NCI-H1092 treated with DMSO at 0.1 percent for 48 hours (cell line): ENCODE measurements at places on chromosomes 6 and 20.

DNA sequence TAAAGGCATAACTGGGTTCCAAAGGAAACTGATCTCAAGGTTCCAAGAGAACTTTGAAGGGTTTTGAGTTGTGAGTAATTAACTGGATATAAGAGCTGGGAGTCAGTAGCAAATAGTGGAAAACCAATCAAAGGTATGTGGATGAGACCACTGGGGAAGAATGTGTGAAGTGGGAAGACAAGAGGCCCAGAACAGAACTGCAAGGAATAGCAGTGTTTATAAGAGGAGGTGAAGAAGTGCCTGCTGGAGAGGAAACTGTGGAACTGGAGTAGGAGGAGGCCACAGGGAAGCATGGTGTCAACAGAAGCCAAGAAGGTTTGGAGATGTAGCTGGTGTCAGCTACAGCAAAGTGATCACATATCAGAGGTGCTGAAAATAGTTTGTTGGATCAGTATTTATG lies 18.7 kb upstream of the HDAC2 start:
- no peak for DNase-seq

- DNase-seq, result peak; percentile 43
Observed at GRCh38 chr6:39377539-39377950, 55.0 kb upstream of the KCNK16 start.

GRCh38 chr6:21241231-21242130 lies 352.1 kb upstream of the SOX4 start:
- DNase-seq, result no peak

DNA sequence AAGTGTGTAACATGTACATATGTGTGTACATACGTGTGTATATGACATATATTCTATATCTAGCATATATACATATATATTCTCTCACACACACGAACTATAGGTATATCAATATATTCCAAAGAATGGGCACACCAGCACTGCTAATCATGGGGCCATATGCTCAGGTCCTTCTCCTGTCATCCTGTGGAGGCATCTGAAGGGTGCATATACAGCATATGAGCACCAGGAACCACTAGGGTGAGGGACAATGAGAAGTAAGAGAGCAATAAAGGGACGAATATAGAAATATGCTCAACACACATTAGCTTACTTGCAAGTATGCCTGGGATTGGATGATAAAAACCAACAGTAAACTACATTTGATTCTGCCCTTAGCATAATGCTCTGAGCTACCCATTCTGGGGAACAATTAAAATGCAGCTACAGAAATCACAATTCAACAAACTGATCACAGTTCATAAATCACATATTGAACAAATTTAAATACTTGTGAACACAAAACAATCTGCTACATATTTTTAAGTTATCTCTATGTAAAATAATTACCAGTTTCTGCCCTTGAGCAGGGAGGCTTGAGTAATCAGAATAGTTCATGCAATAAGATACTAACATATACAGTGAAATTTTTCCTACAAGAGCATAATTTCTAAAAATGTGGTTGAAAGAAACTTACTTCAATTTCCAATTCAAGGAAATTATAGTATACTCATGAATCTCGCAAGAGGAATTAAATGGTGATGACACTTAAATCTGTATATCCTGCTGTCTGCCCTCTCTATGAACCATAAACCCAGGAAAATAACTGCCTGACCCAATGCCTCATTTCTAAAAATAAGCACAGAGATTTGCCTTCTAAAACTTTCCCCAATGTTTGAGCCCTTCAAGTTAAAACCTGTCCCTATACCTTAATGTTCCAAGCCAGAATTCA lies 272.2 kb upstream of the THEMIS start:
- no peak for DNase-seq

- DNase-seq, result no peak
Observed at GRCh38 chr6:135108692-135109091, 54.1 kb upstream of the HBS1L start.

DNA sequence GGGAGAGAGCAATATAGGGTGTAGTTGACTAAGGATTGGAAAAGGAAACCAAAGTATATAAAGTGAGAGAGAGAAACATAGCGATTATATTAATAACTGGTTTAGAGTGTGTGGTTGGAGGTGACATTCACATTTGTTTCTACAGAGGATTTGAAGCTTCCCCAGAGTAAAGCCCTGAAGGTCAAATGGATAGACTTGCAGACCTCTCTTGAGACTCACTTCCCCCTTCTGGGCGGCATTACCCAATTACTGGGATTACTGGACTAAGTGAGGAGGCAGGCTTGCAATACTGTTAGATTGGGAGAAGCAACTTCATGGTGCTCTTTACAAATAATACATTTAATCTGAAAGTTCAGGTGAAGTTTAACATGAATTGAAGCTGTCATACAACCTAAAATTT lies 10.7 kb downstream of the FIG4 start:
- DNase-seq, result no peak

DNA sequence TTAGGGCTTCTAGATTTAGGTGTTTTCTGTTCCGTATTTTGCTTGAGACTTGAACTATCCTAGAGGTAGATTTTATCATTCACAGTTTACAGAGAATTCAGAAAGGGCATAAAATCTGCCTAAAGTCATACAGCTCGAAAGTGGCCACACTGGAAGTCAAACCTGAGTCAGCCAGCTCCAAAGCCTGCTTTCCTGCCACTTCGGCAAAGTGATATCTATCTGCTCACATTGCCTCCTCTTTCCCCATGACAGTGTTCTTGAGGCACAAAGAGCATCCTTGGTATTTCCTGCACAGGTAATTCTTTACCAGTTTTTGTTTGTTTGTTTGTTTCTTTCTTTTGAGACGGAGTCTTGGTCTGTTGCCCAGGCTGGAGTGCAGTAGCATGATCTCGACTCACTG lies 19.4 kb upstream of the SCUBE3 start:
- no peak for DNase-seq

GRCh38 chr6:109892451-109893435 lies 85.4 kb upstream of the GPR6 start:
- DNase-seq, result no peak

- no peak for DNase-seq
Observed at GRCh38 chr20:32647606-32648005, 26.1 kb downstream of the C20orf203 start.

GRCh38 chr6:31965700-31966099 lies 6.2 kb downstream of the DXO start:
- DNase-seq, result no peak

DNA sequence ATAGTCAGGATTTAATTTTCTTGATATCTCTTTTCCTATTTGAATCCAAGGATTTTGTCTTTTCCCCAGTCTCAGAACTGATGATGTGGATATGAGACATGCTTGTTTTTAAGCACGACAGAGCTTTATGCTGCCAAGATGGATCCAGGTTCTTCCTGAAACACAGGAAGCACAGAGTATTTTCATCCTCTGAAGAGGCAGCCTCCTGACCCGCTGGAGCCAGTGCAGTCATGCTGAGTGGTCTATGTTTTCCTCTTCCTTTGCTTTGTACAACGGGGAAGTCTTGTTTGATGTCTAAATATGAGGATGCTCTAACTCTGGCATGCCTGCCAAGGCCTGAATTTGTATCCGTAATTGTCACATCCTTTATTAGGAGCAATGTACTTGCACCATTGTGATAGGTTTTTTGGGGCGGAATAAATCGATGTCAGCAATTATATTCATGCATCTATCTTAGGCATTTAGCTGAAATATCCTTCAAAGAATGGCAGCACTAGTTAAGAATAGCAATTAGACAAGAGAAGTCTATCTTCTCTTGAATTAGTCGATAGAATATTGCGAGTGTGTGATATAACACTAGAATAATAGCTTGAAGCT lies 407.1 kb upstream of the JAG1 start:
- no peak for DNase-seq

GRCh38 chr20:22106308-22106938 lies 401.0 kb downstream of the PAX1 start:
- peak; percentile 26 for DNase-seq

DNA sequence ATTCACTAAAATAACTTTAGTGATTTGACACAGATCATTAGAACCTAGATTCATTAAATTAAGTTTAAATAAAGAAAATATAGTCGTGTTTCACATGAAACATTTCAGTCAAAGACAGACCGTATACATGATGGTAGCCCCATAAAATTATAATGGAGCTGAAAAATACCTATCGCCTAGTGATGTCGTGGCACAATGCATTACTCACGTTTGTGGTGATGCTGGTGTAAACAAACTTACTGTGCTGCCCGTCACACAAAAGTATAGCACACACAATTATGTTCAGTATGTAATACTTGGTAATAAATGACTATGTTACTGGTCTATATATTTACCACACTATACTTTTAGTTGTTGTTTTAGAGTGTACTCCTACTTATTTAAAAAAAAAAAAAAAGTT lies 17.3 kb downstream of the DST start:
- no peak for DNase-seq
